Activated T-helper 17 cell treated with anti-CD3 and anti-CD28 coated beads, Interleukin-2, amount 50 U/mL, for 72 hours (primary cell): ENCODE measurements at places on chromosomes 3 and 15.
A peak's percentile ranks its signal among the peaks of the same experiment; 100 is the strongest.

GRCh38 chr3:113204371-113204770 is 7.0 kb upstream of the BOC start:
- ATAC-seq, result no peak

GRCh38 chr3:120066634-120067033 is 27.6 kb downstream of the GSK3B start:
- ATAC-seq, result no peak

- ATAC-seq, result no peak
Observed at GRCh38 chr3:126378341-126378751, 16.4 kb upstream of the CFAP100 start.

DNA sequence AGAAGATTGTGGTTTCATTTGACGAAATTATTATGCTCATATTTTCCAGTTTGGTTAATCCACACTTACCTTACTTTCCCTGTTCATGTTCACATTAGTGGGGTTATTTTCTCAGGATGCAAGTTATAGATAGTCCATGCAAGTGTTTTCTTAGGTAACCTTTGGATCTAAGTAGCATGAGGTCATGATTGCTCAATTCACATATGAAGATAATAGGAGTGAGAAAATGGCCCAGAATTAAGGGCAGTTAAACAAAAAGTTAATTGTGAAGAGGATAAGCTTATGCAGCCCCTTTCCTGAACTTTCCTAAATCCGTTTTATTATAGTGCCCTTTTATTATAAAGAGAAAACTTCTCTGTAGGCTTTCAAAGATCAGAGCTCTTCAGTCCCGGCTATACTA is 83.4 kb downstream of the CD200R1L start:
- ATAC-seq, result no peak

DNA sequence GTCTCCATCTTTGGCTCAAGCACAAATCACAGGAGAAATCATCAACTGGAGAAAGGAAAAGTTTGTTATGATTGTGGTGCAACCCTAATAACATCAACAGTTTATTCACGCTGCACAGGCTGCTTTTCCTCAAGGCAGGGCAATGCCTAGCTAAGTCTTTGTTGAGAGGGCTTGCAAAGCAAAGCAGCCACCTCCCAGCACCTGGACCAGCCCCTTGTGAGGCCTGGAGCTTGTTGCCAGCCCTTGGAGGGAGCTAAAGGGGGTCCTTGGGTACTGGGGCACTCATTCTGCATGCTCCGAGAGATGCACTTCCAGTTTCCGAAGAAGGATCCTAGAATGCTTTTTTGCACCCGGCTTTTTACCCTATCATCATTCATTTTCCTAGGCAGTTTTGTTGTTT is 288.2 kb downstream of the CLSTN2 start:
- no peak for ATAC-seq

DNA sequence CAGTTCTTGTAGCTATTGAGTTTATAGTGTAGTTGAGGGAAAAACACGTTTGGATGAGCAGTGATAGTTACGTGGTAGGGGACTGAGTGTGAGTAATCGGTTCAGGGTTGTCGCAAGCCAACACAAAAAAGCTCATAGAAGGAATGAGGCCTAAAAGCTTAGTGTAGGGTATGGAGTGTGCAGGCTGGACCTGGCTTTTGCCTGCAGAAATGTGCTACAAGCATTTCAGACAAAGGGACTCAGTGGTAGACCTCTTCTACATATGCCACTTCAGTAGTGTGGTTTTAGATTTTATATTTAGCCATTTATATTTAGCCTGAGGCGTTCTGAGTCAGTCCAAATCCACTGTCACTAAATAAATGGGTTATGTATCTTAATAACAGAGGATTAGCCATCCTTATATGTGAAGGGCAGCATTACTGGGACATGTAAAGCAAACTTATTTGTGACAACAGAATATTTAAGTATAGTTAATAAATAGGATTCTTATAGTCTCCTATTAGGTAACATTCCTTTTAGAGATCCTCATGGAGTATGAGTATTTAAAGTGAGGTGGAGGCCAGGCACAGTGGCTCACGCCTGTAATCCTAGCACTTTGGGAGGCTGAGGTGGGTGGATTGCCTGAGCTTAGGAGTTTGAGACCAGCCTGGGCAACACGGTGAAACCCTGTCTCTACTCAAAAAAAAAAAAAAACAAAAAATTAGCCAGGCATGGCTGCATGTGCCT is 21.8 kb downstream of the ATP2C1 start:
- no peak for ATAC-seq

- no peak for ATAC-seq
Observed at GRCh38 chr3:27431116-27431515, 53.1 kb downstream of the SLC4A7 start.

DNA sequence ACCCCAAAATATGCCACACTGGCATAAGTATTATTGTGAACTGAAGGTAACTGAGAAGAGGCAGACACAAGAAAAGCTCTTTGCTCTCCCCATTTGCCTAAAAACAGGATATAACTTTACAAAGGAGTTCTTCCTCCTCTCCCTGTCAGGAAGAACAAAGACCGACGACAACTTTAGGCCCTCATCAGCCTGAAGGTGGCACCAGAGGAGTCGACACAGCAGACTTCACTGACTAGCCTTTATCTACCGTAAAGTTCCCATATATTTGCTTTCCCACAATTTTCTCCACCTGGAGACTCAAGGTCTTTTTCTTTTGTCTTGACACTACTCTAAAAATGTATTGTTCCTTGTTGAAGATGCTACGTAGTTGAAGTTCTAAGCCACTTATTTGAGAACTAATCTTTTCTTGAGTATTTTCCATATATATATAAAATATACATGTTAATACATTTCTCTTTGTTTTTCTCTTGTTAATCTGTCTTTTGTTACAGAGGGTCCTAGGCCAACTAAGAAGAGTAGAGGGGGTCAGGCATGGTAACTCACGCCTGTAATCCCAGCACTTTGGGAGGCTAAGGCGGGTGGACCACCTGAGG is 16.2 kb upstream of the XIRP1 start:
- ATAC-seq, result peak; percentile 66

GRCh38 chr15:55799291-55800212 is 56.6 kb upstream of the PRTG start:
- ATAC-seq, result no peak

DNA sequence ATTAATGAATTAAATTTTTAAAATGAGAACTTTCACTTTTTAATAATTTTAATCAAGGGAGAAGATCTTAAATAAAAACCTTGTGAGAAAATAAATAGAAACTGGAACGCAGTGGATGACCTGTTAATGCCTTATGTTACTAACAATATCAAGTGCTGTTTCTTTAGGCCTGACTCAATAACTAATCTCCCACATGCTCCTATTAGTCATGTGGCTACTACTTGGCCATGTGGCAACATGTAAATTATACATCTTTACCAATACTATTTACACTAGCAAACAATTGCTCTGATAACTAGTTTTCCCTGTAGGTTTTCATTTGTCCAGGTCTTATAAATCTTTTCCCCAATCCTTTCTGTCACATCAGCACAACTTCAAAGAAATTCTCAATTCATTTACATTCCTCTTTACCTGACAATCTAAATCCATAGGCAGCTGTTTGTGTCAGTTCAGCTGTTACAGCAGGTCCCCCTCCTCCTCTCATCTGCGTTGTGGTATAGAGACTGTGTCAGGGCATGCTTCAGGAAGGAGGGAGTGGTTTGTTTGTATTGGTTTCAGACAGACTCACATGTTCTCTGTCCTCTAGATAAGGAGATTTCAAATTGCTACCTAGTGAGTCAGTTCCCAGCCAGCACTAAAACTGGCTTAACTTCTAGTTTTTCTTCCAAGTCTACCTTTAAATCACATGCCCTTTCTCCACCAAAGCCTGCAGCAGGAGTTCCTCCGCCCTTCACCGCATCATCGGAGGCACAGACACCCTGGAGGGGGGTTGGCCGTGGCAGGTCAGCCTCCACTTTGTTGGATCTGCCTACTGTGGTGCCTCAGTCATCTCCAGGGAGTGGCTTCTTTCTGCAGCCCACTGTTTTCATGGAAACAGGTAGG is 11.3 kb upstream of the C3orf52 start:
- ATAC-seq, result peak; percentile 98

DNA sequence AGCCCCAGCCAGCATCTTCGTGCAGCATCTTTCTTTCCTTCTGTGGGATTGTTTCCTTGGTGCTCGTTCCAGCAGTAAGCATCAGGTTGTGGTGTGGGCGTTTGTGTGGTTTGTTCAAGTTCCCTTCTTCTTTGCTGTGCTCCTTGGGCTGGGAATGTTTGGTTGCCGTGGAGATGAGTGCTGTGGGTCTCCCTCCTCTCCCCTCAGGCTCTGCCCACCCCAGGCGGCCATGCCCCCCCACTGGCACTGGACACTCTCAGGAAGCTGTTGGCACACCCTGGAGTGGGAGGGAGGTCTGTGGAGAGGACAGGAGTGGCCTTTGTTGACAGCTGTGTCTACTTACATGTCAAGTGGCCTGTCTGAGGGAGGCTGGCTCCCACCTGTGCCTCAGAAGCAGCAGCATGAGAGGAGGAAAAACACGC is 46.5 kb upstream of the SACM1L start:
- ATAC-seq, result no peak

GRCh38 chr15:101049282-101049681 is 130.1 kb downstream of the LRRK1 start:
- ATAC-seq, result no peak

DNA sequence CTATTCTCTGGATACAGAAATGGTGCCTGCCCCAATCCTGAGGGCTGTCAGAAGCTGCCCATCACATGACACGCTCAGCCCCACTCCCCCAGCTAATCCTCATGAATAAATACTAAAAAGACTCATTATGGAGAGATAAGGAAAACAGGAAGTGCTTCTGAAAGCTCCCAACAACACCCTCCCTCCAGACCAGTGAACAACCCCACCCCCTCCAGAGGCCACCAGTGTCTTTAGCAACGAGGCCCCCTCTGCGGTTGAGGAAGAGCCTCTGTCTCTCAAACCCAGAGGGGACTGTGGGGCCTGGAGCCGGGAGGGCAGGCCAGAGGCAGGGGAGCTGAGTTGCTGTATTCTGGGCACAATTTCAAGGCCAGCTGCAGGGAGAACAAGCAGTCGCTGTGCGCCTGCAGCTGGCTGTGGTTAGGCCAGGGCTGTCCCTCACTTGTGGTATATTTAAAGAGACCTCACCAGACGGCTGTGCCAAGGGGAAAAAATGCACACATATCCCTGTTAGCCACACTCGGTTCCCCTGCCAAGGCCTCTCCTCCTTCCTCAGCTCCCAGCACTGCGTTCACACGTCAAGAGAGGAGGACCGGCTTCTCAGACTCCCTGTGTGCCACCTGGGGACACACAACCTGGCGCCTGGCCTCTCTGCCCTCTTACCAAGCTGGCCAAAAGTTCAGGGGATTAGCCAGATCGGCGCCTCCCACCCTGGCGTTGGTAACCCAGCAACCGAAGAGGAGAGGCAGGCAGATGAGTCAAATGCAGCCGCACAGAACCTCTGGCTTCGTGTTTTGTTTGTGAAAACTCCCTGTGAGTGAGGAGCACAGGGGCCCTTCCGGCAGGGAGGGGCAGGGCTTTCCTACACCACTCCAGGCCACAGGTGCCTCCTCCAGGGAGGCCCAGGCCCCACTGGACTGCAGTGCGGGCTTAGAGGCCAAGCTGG is 101.2 kb upstream of the ETV5 start:
- no peak for ATAC-seq

DNA sequence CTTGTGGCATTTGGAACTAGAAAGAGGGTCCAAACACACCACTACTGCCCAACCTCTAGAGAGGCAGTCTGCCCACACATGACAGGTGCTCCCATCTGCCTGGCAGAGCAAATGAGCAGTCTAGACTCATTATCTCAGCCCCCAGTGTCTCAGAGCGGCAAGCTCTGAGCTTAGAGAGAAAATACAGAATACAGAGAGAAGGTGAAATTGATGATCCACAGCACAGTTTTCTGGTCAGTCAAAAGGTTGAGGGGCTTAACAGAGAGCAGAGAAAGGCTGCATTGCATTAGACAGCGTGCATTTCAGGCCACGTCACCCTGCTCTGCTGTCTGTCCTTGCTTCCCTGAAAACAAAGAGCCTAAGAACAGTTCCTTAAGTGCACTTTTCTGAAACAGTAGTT is 135.1 kb downstream of the KCNMB2 start:
- ATAC-seq, result no peak

DNA sequence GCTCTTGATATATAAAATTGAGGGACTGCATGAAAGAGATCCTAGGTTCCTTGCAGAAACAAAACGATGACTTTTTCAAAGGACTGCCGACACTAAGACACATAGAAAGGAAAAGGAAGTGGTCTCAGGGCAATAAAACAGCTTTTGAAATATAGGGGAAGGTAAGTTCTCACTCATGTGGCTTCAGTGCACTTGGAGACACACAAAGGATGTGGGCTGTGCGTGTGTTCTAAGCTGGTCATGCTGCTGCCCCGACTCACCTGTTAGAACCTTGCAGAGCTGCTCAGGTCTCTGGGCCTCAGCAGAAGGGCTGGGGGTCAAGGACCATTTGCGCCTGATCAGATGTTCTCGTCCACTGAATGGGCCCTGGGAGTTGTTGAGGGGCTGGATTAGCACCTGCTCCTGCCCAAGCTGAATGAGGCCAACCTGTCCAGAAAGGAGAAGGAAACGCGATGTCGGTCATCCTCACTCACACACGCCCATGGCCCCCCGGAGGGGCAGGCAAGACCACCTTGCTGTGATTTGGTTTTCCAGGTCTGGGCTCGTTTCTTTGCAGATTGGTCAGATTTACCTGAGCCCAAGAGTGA is 11.1 kb downstream of the ADAMTS17 start:
- ATAC-seq, result peak; percentile 77

GRCh38 chr3:10283638-10284037 is 9.1 kb downstream of the GHRL start:
- no peak for ATAC-seq

GRCh38 chr15:81297603-81298575 is 26.1 kb downstream of the STARD5 start:
- ATAC-seq, result peak; percentile 16

DNA sequence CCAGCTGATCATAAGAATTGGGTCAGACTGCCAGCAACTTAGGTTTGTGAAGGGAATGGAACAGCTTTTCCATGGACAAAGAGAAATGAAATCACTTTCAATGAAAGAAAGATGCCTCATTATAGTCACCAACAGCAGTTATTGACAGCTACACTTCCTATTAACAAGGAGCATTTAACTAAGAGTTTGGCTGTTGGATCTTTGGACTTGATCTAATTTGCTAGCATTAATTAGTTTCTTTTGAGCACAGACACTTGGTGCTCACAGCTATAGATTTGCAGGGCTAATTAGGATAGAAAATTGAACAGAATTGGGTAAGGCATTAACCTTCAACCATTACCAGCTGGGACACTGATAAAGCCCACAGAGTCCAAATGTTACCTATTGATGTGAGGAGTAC is 24.2 kb downstream of the CMC1 start:
- no peak for ATAC-seq
